Tibial nerve (tissue), 4 donors: ENCODE measurements at places on chromosomes 5 and 9.

GRCh38 chr9:69757996-69758675, 1.7 kb downstream of the PTAR1 start:
- DNase-seq: no peak

DNA sequence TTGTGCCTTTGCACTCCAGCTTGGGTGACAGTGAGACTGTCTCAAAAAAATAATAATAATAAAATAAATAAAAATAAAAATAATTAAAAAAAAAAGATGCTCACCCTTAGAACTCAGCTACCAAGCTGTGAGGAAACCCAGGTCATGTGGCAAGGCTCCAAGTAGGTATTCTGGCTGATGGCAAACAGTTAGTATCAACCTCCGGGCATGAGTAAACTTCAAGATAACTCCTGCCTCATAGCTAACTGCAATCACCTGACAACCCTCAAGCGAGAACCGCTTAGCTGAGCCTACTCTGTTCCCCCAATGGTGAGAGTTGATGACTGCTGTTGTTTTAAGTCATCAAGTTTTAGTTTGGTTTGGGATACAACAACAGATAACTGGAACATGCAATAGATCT, 6.1 kb upstream of the SLC44A1 start:
- DNase-seq: no peak

GRCh38 chr9:37641331-37641730, 9.4 kb upstream of the FRMPD1 start:
- no peak for DNase-seq

GRCh38 chr5:5605170-5605764, 182.8 kb downstream of the ICE1 start:
- DNase-seq: no peak

GRCh38 chr5:170388818-170389549, at the start of gene KCNMB1:
Gene KCNMB1, minus strand, starts transcription at chr5:170389367. Its CDS starts 3,920 bp downstream, at chr5:170385447.
- DNase-seq: no peak

- DNase-seq: peak; percentile 74
Observed at GRCh38 chr9:134403682-134404301, 77.5 kb downstream of the RXRA start.

GRCh38 chr9:100990605-100991381, 37.7 kb upstream of the PLPPR1 start:
- DNase-seq: no peak

DNA sequence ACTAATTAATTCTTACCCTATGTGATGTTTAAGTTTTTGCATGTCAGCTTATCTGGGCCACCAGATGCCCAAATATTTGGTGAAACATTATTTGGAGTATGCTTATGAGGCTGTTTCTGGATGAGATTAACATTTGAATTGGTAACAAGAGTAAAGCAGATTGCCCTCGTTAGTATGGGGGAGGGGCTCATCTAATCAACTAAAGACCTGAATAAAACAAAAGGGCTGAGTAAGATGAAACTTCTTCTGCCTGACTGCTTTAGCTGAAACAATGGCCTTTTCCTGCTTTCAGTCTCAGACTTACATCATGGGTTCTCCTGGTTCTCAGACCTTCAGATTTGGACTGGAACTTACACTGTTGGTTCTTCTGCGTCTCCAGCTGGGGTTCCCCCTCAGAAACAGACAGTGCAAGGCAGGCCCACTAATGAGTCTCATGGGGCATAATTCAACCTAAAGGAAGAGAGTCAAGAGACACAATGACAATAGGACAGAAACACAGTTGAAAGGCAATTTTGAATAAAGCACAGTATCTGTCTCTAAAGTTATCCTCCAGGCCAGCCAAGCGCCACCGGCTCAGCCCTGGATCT, 288.4 kb downstream of the CAAP1 start:
- no peak for DNase-seq

DNA sequence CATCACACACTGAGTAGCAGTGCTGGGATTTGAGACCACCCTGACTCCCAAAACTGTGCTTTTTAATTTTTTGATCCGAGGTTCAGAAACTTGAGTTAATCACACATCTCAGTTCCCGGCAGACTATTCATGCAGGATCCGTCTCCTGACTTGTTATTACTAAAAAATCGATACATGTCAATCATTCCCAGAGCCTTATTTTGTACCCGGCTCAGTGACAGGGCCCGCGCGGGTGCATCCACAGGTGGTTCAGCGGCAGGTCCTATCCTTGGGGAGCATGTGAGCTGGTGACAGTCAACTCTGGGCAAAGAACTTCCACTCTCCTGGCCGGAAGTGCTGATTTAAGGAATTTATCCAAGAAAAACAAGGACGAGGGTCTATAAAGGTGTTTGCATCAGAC, 95.9 kb upstream of the MVB12B start:
- DNase-seq: no peak

- DNase-seq: no peak
Observed at GRCh38 chr5:56262279-56262678, 29.1 kb upstream of the ANKRD55 start.

GRCh38 chr9:105693435-105694189, 729 bp upstream of the TMEM38B start:
- DNase-seq: no peak

GRCh38 chr5:140881889-140882590, at the start of gene PCDHA13:
Gene PCDHA13, plus strand, starts transcription at chr5:140882124. Its CDS starts 145 bp downstream, at chr5:140882269.
- no peak for DNase-seq

DNA sequence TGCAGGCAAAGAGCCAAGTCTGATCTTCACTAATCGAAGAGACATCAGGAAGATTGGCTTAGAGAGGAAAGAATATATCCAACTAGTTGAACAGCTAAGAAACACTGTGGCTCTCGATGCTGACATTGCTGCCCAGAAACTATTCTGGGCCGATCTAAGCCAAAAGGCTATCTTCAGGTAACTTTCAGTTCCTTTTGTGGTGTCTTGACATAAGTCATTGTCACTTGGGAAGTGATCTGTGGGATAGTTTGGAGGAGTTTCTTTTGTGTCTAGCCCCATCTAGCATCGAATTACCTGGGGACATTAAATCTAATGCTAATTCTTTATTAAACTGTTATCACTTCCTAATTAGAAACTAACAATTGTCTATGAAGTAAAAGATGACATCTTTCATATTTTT, 24.0 kb downstream of the VLDLR start:
- DNase-seq: no peak

GRCh38 chr9:73168298-73168934, 16.8 kb downstream of the ANXA1 start:
- DNase-seq: no peak

DNA sequence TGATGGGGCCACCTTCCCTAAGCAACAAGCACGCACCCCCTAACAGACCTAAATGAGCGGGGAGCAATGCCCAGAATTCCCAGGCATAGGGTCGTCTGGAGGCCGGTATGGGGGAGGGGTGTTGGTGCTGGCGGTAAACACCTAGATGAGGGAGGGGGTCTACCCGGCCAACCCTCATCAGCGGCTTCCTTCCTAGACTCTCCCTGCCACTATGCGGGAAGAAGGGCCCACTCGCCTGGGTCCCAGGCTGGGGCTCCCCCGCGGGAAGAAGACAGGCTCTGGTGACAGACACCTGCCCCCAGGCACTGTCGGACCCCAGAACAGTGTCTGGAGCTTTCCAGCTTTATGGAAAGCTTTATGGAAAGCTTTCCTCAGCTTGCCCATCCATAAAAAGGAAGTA, 519.0 kb upstream of the SEMA6A start:
- no peak for DNase-seq

GRCh38 chr5:154200221-154200620, 9.7 kb downstream of the GALNT10 start:
- no peak for DNase-seq

- DNase-seq: no peak
Observed at GRCh38 chr9:134733480-134734232, 92.1 kb downstream of the COL5A1 start.

DNA sequence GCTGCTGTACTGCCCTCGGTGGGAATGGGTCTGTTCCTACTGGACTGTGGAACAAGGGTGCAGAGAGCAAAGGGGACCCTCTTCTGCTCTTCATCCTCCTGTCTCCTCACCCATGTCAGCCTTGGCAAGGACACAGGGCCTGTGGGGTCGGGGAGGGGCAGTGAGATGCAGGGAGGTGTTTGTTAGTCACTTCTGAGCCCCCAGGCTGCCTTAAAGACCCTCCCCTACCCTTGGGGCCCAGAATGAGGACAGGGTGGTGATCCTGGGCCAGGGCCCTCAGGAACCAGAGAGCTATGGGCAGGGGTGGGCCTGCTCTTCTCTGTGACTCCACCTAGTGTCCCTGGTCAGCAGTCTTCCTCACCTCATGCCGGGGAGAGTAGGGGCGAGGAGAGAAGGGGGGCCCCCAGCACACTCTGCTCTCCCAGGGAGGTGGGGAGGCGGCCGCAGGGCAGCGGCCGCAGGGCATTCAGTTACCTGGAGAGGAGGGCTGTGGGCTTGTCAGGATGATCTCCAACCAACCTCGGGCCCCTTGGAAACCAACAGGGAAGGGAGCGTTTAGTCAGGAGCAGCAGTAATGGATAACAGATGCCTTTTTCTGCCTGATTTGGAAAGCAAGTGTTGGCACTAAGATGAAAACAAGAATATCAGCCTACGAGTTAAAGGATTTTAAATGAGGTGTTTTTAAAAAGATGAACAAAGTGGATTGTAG, 62.0 kb upstream of the GARNL3 start:
- no peak for DNase-seq

GRCh38 chr5:87300176-87300575, 32.5 kb downstream of the RASA1 start:
- DNase-seq: no peak

- DNase-seq: no peak
Observed at GRCh38 chr9:20256284-20256948, 365.9 kb downstream of the MLLT3 start.

GRCh38 chr5:180801596-180802324, 846 bp downstream of the MGAT1 start:
- no peak for DNase-seq

DNA sequence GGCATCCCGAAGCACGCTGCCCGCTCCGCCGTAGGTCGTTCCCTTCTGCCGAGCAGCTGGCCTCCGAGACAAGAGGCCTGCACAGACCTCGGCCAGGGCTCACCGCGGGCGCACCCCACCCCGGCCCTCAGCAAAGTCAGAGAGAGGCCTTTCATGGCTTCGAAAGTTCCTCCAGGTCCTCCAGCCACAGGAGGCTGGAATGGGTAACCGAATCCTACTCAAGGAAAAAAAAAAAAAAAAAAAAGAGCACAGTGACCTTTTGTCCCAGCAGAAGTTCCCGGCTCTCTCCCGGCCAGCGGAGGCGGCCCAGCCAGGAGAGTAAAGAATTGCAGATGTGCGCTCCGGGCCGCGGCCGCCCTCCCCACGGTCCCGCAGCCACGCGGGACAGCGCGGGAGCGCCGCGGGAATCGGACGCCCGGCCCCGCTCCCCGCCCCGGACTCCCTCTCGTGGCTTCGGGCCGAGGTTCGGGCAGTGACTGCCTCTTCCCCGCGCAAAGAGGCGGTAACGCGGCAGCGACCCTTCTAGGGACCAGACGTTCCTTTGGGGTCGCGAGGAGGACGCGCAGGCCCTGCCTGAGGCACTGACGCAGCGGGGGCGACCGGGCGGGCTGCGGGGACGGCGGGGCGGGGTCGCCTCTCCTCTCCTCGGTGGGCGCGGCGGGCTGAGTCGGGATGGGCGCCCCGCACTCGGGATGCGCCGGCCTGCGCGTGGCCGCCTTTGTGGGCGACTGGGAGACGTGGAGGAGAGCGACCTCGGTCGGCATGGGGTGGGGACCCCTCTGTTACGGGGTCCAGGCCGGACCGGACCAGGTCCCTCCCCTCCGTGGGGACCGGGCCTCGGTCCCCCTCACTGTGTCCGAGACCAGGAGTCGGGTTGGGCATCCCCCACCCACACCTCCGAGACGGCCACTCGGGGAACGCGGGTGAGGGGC, 754 bp downstream of the GFPT2 start:
- DNase-seq: peak; percentile 49

DNA sequence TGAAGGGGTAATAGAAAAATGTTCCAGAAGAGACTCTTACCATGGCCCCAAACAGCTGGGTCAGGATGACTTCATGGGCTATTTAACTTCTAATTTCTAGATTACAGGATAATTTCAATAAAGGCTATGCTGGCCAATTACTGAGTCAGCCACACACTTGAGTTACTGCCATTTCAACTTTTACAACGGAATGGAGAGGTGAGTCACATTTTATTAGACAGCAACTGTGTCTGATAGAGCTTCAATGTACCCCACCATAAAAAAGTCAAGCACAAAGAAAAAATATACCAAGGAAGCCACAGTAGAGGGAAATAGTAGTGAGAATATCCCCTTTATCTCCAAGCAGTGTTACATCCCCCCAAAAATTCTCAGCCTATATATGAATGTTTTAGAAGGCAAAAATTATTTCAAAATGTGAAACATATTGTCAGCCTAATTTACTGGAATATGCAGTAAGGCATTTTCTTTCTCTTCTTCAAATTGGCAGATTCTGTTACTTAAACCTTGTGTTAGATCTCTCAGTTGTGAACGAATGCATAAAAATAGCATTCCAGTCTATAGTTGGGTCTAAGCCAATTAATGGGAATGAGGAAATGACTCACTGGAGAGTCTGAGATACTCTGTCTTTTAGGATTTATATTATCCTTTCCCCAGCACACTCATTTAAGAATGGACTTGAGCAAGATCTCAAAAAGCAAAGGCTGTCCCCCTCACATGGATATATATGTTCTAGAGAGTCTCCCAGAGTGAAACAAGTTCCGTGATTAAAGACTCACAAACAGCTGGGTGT, 47.1 kb upstream of the RAI14 start:
- DNase-seq: no peak

DNA sequence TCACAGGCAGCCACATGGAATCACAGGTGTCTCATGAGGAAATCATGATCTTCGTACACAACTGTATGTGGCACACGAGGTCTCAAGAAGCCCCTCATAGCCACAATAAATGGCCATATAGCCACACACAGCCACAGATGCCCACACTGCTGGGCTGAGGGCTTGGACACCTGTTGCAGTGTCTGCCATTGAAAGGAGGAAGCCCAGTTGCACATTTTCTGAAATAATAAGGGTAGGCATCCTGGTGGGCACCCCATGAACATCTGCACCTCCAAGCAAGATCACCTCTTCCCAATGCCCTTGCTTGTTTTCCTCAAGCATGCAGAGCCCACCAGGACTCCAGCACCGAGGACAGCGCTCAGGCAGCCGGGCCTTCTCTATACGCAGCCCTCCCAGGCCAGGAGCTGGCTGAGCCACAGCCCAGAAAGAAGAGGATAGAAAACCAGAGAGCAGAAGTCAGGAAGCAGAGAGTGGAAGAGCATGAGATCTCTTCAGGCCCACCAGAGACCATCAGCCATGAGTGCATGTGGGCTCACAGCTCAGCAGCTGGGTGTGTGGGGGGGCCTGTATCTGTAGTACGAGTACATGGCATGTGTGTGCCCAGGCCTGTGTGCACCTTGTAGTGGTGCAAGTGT, 1.0 kb upstream of the ACSL6 start:
- DNase-seq: no peak

DNA sequence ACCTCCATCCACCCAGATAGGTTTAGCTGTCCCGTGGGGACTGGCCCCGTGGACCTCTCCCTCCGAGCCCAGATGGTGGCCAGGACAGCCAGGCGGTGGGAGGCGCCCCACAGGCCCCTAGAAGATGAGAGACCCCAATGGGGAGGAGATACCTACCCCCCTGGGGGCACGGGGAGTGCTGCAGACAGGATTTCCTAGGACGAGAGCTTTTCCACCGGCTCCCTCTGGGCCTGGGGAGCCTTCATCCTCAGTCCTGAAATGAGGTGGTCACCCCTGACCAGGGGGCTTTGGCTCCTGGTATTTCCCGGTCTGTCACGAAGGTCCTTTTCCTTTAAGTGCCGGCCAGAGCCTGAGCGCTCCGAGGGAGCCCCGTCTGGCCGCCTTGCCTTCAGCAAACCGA, 46.8 kb downstream of the MRPL36 start:
- DNase-seq: no peak
